Spleen (tissue), 13 donors: ENCODE measurements at places on chromosomes 3 and 15. TPM values are rescaled to one million over a fixed set of nuclear protein-coding genes. Genes with fewer than 3 reads are reported as not detected.
A peak's percentile ranks its signal among the peaks of the same experiment; 100 is the strongest.

- DNase-seq, result peak; percentile 82
Measured at GRCh38 chr3:45659661-45660566, 29.3 kb upstream of the SACM1L start.

DNA sequence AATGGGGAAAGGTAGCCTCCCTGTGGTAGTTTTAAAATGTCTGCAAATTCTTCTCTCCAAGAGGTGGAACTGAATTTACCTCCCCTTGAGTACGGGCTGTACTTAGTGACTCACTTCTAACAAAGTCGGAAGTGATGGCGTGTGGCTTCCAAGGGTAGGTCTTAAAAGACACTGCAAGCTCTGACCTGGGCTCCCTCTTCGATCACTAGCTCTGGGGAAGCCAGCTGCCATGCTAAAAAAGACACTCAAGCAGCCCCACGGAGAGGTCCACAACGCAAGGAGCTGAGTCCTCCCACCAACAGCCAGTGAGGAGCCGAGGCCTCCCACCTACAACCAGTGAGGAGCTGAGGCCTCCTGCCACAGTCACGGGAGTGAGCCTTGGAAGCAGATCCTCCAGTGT, 122.0 kb upstream of the HACD2 start:
- DNase-seq, result peak; percentile 44

DNA sequence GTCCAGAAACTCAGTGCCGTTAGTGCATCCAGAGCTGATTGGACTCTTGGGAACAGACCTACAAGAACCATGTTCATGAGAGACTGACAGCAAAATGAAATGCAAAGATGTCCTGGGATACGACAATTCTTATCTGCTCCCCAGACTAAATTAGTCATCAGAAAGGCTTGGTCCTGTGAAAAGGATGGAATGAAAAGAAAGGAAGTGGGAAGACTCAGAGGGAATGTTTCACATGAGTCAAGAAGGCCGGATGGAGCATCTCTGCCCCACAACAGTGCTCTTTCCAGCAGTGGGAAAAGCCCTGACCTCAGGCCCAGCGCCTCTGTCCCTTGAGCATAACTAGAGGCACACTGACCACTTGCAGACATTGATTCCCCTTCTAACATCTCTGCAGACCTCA, 39.3 kb upstream of the UACA start:
- no peak for DNase-seq

DNA sequence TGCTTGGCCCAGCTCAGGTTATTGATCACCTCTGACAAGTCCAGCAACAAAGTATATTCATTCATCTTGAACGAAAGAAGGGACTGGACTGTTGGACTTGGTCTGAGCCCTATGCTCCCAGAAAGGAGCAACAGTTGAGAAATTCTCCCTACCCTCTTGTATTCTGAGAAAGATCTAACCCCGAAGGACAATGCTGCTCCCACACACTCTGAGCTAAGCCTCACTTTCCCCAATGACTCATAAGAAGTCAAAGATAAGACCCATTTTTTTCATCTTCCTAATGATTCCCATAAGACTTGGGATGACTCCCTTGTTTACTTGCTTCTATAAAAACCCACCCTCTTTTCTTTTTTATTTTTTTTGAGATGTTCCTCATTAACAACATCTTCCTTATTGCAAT, 549.4 kb upstream of the MDFIC2 start:
- DNase-seq, result no peak

ARNT2 gene
- total RNA-seq, result 12.3 TPM

DNA sequence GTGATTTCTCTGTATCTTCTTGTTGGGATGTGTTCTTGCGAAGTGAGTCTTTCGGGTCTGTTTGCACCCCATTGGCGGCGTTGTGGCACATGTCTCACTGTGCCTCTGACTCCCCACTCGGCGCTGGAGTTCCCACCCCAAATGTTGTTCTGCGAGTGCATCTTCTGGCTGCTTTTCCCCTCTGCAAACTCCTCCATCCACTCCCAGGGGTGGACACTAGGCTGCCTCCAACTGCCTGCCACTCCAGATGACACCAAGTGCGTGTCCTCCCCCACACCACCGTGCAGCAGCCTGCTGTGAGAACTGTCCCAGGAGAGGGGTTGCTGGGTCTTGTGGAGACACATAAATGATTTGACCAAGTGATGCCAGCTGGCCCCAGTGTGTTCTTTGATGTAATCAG, 17.6 kb downstream of the EFCC1 start:
- DNase-seq, result peak; percentile 67

TM6SF1 gene
- total RNA-seq, result 8.8 TPM

GRCh38 chr3:18559331-18559842, 134.2 kb upstream of the SATB1 start:
- DNase-seq, result no peak

FEZF2 gene
- total RNA-seq, result not detected

ARHGAP11A gene
- 9.5 TPM for total RNA-seq

- no peak for DNase-seq
Measured at GRCh38 chr15:27135151-27135550, 164.2 kb downstream of the GABRG3 start.
